ENCODE measurements at places on chromosomes 6 and 20.
A peak's percentile ranks its signal among the peaks of the same experiment; 100 is the strongest.

- peak; percentile 42 for DNase-seq
Observed at GRCh38 chr6:139882977-139883728, 508.7 kb upstream of the CITED2 start.

- DNase-seq: no peak
Observed at GRCh38 chr6:36576578-36576977, 17.6 kb upstream of the SRSF3 start.

DNA sequence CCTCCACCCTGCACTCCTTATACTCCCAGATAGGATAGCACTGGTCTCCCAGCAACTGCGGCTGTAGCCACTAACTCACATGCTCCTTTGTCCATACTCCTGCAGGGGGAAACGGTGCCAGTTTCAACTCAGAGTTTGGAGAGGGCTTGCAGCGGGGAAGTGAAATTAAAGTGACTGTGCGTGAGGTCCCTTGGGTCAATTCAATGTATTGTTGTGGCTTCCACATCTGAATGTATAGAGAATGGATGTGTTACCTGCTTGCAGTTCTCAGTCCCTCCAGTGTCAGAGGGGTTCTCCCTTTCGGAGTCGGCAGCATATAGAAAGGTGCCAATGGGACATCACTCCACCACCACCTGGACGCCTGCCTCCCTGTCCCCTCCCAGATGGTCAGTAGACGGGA, 93.6 kb upstream of the CNKSR3 start:
- DNase-seq: no peak

GRCh38 chr6:147046141-147046877, 157.9 kb upstream of the STXBP5 start:
- DNase-seq: peak; percentile 20
